GM12878 (cell line): ENCODE measurements at places on chromosomes 6 and 20.

GRCh38 chr6:74409447-74409846 is 713.4 kb downstream of the CD109 start:
- no peak for DNase-seq

- DNase-seq = no peak
These were observed 112.1 kb downstream of the DLL1 start for GRCh38 chr6:170178561-170179477.

GRCh38 chr6:166750108-166750793 is 123.2 kb upstream of the RPS6KA2 start:
- no peak for DNase-seq

DNA sequence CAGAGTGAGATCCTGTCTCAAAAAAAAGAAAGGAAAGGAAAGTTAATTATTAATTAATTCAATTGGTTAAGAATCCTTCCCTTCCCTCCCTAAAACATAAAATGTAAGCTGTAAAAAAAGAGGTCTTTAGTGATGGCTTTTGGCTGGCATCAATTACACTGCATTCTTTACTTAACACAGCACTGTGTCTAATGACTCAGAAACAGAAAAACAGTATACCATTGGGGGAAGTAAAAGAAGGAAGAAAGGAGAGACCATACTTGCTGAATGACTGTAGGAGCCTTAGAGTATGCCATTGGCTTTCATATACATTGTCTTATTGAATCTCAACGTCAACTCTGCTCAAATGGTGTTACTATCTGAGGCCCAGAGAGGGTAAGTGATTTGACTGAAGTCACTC is 18.3 kb upstream of the CITED2 start:
- peak; percentile 38 for DNase-seq

DNA sequence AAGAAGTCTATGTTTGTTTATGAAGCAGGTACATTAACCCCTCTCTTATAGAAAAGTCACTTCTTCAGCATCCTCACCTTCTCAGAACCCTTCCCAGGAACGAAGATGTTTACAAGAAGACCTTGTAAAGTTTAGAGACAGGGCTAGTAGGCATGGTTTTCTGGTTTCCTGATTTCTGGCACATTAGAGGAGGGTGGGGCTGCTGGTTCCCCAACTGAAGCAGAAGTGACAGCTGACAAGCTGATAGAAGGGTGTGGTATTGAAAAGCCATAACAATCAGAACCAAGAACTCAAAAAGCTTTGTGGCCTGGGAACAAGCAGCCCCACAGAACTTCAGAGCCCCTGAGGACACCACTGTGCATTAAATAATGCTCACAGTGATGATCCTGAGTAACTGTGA is 91.2 kb downstream of the RTN4IP1 start:
- DNase-seq = no peak

- DNase-seq = no peak
These were observed 73.2 kb downstream of the RSPO3 start for GRCh38 chr6:127191716-127192115.

DNA sequence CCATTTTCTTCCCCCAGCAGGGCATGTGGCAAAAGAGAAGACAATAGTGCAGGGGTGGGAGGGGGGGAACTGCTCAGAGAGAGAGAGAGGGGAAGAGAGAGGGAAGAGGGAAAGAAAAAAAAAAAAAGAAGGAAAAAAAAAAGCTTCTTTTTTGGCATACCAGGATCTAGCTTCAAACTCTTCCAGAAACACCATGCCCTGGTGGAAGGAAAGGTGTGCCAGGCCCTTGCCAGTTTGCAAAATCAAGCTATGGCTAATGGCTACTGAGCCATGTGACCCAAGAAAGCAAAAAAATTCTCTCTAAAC is 326 bp downstream of the ZMYND8 start:
- no peak for DNase-seq

DNA sequence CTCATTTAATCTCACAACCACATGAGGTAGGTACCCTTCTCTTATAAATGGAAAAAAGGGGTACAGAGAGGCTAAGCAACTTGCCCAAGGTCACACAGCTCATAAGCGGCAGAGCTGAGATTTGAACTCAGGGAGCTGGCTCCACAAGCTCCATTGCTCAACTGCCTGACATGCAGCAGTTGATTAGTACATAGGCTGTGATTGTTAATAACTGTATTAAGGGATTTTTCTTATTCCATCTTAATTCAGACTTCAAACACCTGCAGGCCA is 6.6 kb downstream of the CCN5 start:
- no peak for DNase-seq

GRCh38 chr6:167295495-167296292 is 4.6 kb downstream of the UNC93A start:
- no peak for DNase-seq

DNA sequence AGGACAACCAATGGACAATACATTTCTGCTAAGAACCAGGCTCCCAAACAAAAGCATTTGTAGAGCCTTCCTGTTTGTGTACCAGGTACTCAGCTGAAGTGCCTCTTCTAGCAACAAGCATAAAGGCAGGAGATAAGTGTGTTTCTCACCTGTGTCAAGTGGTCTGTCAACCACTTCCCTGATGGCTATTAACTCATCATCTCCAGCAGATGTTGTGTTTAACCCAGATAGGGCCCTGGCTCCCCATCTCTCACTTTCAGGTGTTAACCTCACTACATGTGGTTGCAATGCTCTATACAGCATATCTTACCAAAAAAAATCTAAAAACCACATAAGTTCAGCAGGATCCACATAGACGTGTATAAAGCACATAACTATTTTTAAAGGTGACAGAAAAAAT is 9.6 kb upstream of the IL17A start:
- no peak for DNase-seq

- DNase-seq = no peak
These were observed 10.0 kb downstream of the JPH2 start for GRCh38 chr20:44176833-44177534.

DNA sequence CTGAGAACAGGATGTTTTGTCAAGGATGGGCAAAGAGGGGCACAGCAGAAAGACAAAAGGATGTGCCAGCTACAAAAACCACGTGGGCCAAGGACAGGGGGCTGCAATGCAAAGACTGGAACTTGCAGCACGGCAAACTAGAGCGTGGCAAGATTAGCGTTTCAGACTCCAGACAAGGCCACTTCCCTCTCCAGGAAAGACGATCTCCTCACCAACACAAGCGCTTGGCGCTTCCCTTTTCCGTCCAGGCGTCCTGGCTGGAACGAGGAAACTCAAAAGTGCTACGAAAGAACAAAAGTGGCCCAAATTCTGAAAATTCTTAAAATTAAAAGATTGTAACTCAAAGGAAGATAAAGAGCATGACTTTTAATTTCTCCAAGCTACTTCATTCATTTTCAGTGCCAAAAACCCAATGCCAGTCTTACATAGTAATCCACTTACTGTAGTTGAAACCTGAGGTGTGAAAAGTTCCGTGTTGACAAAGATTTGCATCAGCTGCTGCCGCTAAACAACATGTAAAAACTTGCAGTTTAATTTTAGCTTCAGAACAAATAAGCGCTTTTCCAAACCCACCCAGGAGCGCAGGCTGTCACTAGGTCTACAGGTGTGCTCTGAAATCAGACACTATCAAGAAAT is 207.1 kb upstream of the RREB1 start:
- DNase-seq = no peak

GRCh38 chr6:423799-424345 is 32.3 kb downstream of the IRF4 start:
- no peak for DNase-seq

GRCh38 chr20:50484271-50484976 is 25.8 kb upstream of the PTPN1 start:
- no peak for DNase-seq

DNA sequence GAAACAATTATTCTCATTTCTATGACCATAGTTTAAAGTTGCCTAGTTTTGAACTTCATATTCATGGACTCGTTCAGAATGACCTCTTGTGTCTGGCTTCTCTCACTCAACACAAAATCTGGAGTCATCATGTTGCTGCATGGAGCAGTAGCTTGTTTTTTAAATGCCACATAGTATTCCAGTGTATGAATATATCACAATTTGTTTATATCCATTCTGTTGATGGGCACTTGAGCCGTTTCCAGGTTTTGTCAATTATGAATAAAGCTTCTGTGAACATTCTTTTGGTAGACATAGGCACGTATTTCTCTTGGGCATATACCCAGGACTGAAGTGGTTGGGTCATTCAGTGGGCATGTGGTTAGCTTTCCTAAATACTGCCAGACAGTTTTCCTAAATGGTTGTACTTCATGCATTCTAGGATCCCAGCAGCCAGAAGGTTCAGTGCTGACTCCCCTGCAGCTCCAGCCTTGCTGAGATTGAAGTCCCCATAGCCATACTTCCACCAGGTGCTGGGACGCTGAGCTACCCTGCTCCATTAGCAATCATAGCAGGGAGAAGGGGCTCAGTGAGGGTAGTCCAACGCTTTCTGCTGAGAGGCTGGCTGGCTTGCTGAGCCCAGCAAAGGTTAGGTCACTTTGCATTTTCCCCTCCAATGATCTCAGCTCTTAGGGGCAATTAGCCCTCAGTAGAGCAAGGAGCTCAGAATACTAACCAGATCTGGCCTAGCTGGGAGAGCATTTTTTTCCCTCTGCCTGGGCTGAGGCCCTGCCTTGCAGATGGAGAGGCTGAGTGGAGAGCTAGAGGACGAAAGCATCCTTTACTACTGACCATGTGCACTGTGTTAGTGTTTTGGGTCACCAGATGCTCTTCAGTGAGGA is 35.7 kb upstream of the CTNNBL1 start:
- no peak for DNase-seq

DNA sequence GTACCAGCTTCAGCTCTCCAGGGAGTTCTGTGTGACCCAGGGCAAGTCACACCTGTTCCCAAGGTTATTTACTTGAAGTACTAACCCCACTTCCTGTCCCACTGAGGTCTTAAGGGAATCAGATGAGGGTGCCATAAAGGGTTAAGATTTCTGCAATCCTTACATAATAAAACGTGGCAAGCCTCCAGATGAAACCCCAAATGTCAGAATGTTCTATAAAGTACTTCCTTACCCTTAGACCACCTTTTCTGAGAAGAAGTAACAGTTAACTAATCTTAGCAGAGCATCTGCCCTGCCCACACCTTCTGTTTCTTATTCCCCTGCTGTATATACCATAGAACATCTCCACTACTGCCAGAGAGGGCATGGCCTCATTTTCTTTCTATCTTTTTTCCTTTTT is 6.0 kb upstream of the AVP start:
- DNase-seq = no peak

DNA sequence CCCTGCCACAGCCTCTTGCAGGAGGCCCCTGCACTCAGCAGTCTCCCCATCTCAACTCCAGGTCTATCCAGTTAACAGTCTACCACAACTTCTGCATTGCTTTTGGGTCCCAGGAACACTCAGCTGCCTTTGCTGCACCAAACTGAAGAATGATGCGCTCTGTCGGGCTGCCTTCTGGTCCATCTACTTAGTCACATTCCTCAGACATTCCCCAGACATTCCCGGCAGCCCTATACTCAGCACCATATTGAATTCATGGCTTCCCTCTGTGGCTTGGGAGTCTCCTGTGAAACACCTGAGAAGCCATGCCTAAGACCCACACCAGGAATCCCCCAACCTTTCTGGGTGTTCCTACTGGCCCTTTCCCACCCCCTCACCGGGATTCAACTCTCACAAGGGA is 99.6 kb upstream of the COL21A1 start:
- DNase-seq = no peak
